ENCODE measurements at places on chromosomes 16 and 17. TPM values are rescaled to one million over a fixed set of nuclear protein-coding genes. Genes with fewer than 3 reads are reported as not detected.

Gene PIPOX
- total RNA-seq: 1.4 TPM

Gene TAT
- total RNA-seq: 0.74 TPM

Gene NPIPB8
- total RNA-seq: 1.6 TPM

Gene RNF227
- 8.0 TPM for total RNA-seq

Gene RCVRN
- total RNA-seq: not detected

Gene CNTD1
- 0.92 TPM for total RNA-seq

Gene SLC47A2
- 0.18 TPM for total RNA-seq

Gene EPOP
- 2.8 TPM for total RNA-seq

DNA sequence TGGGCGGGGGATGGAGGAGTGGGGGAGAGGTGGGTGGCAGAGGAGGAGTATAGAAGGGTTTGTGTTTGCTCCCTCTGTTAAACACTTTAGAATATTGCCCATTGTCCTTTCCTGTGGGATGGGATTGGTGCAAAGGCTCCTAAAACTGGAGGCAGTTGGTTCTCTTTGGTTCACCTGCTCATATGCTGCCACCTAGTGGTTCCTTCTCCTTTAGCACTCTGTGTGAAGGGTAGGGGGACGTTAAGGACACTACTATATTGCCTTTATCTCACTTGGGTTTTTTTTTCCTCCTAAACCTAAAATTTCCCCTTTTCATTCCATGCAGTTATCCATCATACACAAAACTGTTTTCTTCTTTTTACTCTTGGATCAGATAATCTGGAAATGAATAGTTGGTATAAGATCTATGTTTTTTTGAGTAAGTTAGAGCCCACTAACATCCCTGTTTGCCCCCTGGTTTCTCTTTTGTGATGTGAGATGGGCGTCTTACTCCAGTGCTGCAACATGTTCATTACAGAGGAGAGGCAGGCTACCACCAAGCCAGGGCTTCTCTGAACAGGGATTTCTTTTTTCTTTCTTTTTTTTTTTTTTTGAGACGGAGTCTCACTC is 23.8 kb downstream of the SNX11 start:
- H3K4me1 ChIP-seq: no peaks in the 10 kb centered on the region
- H3K27me3 ChIP-seq: no peaks in the 10 kb centered on the region
- H3K4me3 ChIP-seq: no peak overlapping the region
- peaks cover 4% of the 10 kb centered on the region for H3K36me3 ChIP-seq
- peak; percentile 83 for DNase-seq

DNA sequence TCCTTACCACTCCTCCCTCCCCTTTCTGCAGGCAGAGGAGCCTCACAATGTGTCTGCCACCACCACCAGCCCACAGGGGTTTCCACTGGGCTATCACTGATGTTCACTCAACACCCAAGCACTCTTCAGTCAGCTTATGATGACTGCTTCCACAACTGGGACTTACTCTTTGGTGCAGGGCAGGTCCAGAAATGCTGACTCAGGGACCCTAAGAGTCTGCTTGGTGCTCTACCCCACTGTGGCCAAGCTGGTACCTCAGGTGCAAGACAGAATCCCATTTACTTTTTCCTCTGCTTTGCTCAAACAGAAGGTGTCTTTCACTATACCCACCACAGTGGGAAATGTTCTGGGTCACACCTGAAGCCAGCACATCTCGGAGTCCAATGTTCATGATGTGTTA is 40.1 kb downstream of the ZNF267 start:
- peaks cover 35% of the 10 kb centered on the region for H3K36me3 ChIP-seq
- no peaks in the 10 kb centered on the region for H3K27me3 ChIP-seq
- DNase-seq: no peak
- H3K4me3 ChIP-seq: no peak overlapping the region

- peaks cover 9% of the 10 kb centered on the region for H3K4me1 ChIP-seq
- DNase-seq: no peak
- H3K4me3 ChIP-seq: no peak overlapping the region
- H3K27ac ChIP-seq: no peak overlapping the region
- no peaks in the 10 kb centered on the region for H3K27me3 ChIP-seq
These were observed 124.9 kb upstream of the CORO6 start for GRCh38 chr17:29747660-29748059.

DNA sequence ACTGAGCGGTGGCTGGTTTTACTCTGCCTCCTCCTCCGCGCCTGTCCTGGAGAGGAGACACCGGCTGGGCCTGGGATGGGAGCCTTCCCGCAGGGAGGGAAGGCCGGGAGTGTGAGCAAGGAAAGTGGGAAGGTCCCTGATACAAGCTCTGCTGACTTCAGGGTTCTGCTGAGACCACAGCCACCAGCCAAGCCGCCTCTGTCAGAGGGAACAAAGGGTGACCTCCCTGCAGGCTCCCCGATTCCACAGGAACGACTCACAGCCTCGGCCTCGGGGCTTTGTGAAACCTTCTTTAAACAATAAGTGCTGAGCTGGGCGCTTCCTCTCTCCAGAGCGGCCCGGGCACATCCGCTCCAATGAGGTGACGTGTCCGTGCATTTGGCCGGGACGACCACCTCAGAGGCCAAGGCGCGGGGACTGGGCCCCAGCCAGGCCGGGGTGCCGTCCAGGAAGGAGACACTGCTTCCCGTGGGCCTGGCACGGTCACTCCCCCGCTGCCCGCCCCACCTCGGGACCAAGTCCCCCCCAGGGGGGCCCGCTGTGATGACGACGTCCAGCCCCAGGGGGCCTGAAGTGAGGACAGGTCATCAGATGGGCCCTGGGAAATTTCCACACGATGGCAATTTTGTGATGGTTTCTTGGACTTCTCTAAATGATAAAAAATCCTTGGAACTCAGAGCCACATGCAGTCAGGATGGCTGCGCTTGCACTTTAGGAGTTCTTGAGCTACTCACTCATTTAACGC is 11.8 kb upstream of the CIBAR2 start:
- H3K4me1 ChIP-seq: peaks cover 39% of the 10 kb centered on the region
- H3K27me3 ChIP-seq: no peaks in the 10 kb centered on the region
- peak overlapping the region; percentile 77 for H3K27ac ChIP-seq
- H3K36me3 ChIP-seq: no peaks in the 10 kb centered on the region
- DNase-seq: peak; percentile 90

GRCh38 chr17:3989041-3989886 is 25.0 kb upstream of the ATP2A3 start:
- H3K36me3 ChIP-seq: no peaks in the 10 kb centered on the region
- peak overlapping the region; percentile 9 for H3K27ac ChIP-seq
- H3K27me3 ChIP-seq: no peaks in the 10 kb centered on the region
- no peaks in the 10 kb centered on the region for H3K4me1 ChIP-seq
- no peak overlapping the region for H3K4me3 ChIP-seq

DNA sequence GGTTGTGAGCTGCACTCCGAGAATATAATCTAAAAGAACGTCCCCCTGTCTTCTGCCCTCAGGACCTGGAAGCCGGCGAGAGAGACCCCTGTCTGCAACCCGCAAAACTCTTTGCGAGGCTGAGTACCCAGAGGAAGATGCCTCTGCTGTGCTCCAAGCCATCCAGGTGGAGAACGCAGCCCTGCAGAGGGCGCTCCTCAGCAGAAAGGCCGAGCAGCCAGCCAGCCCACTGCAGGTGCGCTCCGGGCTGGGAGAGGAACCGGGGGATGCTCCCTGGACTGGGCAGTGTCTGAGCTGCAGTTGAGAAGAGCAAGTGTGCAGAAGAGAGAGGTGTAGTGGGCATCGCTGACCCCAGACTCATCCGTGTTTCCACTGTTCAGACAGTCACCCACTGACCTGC is 148.3 kb downstream of the KATNIP start:
- no peak overlapping the region for H3K4me3 ChIP-seq
- H3K27me3 ChIP-seq: no peaks in the 10 kb centered on the region
- no peak overlapping the region for H3K27ac ChIP-seq
- peaks cover 7% of the 10 kb centered on the region for H3K36me3 ChIP-seq
- DNase-seq: no peak

DNA sequence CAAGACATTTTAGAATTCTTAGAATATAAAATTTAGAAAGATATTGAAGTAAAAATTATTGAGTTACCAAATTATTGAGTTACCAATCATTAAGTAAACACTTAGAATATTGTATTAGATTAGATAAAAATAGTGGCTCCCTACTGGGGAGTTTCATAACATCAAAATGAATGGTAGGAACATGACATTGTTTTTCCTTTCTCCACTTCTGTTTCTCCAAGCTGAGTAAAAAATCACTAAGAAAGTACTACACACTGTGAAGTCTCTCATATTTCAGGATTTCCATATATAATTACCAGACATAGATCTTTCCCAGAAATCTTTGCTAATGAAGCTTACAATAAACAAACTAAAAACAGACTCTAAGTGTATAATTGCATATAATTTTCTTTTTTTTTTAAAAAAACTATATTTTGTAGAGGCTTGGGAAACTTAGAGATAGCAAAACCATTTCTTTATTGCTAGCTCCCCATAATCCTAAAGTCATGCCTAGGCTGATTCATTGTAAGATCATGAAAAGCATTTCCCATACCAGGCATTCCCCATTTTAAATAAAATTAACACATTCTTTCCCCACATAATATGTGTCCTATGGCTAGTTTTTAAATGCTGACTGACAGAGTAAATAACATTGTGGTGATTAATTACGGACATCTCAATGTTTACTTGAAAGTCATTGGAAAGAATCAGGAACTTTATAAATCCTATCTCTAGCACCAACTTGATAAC is 1408.7 kb upstream of the GOT2 start:
- no peak overlapping the region for H3K4me3 ChIP-seq
- H3K27me3 ChIP-seq: no peaks in the 10 kb centered on the region

GRCh38 chr17:17354560-17355349 is 51.6 kb downstream of the NT5M start:
- H3K27ac ChIP-seq: no peak overlapping the region
- H3K4me3 ChIP-seq: no peak overlapping the region
- DNase-seq: peak; percentile 79
- H3K4me1 ChIP-seq: no peaks in the 10 kb centered on the region
- H3K27me3 ChIP-seq: no peaks in the 10 kb centered on the region

DNA sequence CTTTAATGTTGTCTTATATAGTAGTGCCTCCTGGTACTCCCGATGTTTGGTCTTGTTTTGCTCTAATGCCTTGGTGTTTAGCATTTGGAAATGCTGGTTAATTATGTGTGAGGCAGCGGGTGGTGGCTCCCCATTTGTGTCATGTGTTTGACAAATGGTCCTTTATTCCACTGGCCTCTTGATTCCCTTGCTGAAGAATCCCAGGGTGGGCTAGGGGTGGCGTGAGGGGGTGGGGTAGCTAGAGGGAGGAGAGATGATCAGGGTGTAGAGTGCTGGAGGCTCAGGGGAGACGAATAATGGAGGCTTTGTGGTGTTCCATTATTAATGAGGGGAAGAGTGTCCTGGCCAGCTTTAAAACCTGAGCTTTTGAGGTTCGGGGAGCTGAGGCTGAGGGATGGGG is 5.4 kb downstream of the DYNLL2 start:
- no peak overlapping the region for H3K27ac ChIP-seq
- H3K36me3 ChIP-seq: peaks cover 46% of the 10 kb centered on the region
- H3K4me1 ChIP-seq: peaks cover 17% of the 10 kb centered on the region
- H3K4me3 ChIP-seq: no peak overlapping the region

- no peaks in the 10 kb centered on the region for H3K36me3 ChIP-seq
- peaks cover 8% of the 10 kb centered on the region for H3K4me1 ChIP-seq
- H3K27me3 ChIP-seq: peaks cover under 1% of the 10 kb centered on the region
These were observed 64.1 kb upstream of the CACNG4 start for GRCh38 chr17:66900126-66901010.

DNA sequence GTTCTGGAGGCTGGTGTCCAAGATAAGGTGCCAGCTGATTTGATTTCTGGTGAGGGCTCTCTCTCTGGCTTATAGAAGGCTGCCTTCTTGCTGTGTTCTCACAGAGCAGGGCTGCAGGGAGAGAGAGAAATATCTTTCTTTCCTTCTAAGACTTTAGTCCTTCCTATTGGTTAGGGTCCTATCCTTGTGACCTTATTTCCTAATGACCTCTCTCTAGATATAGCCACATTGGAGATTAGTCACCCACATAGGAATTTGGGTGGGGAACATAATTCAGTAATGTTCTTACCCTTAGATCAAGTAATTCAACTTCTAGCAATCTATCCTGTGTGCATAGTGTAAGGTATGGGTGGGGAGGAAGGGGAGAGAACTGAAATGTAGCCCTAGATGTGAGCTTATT is 18.0 kb upstream of the ABCA5 start:
- H3K36me3 ChIP-seq: no peaks in the 10 kb centered on the region
- no peaks in the 10 kb centered on the region for H3K4me1 ChIP-seq
- no peak overlapping the region for H3K27ac ChIP-seq

GRCh38 chr17:49278076-49278475 is 47.5 kb upstream of the PHOSPHO1 start:
- DNase-seq: no peak
- no peak overlapping the region for H3K27ac ChIP-seq
- H3K4me3 ChIP-seq: no peak overlapping the region
- H3K36me3 ChIP-seq: no peaks in the 10 kb centered on the region
- H3K4me1 ChIP-seq: no peaks in the 10 kb centered on the region

- H3K4me1 ChIP-seq: peaks cover 23% of the 10 kb centered on the region
- DNase-seq: no peak
- no peak overlapping the region for H3K27ac ChIP-seq
These were observed 78.9 kb downstream of the RTN4RL1 start for GRCh38 chr17:1946021-1946932.

GRCh38 chr17:31297090-31297489 is at the start of gene OMG:
Gene OMG (minus strand): TSS chr17:31297239. CDS start chr17:31296331, 908 bp downstream.
- H3K4me1 ChIP-seq: no peaks in the 10 kb centered on the region
- H3K27ac ChIP-seq: no peak within 1 kb of the TSS
- H3K4me3 ChIP-seq: no peak within 1 kb of the TSS
- no peak for DNase-seq

- no peaks in the 10 kb centered on the region for H3K27me3 ChIP-seq
- peak; percentile 7 for DNase-seq
- no peaks in the 10 kb centered on the region for H3K36me3 ChIP-seq
- peaks cover 7% of the 10 kb centered on the region for H3K4me1 ChIP-seq
- no peak overlapping the region for H3K4me3 ChIP-seq
These were observed 7.1 kb upstream of the SLC5A11 start for GRCh38 chr16:24838554-24839266.

GRCh38 chr17:81737947-81738800 is 26.1 kb downstream of the SLC25A10 start:
- H3K27me3 ChIP-seq: no peaks in the 10 kb centered on the region
- DNase-seq: no peak
- no peak overlapping the region for H3K4me3 ChIP-seq
- H3K27ac ChIP-seq: no peak overlapping the region
- H3K36me3 ChIP-seq: no peaks in the 10 kb centered on the region

GRCh38 chr17:78557598-78558039 is 19.6 kb downstream of the DNAH17 start:
- H3K27ac ChIP-seq: no peak overlapping the region
- no peaks in the 10 kb centered on the region for H3K36me3 ChIP-seq
- DNase-seq: no peak
- H3K4me1 ChIP-seq: no peaks in the 10 kb centered on the region
- H3K27me3 ChIP-seq: no peaks in the 10 kb centered on the region

GRCh38 chr16:66619534-66620428 is 15.3 kb downstream of the CMTM3 start:
- DNase-seq: no peak
- no peaks in the 10 kb centered on the region for H3K27me3 ChIP-seq
- H3K4me3 ChIP-seq: no peak overlapping the region
- H3K36me3 ChIP-seq: peaks cover 4% of the 10 kb centered on the region
- H3K4me1 ChIP-seq: peaks cover 2% of the 10 kb centered on the region
